GM20000 (cell line): ENCODE measurements at places on chromosomes 12 and 14.

- no peak for DNase-seq
These were observed 30.9 kb downstream of the GPHB5 start for GRCh38 chr14:63287666-63288483.

GRCh38 chr12:98295681-98296080 is 219.7 kb upstream of the TMPO start:
- no peak for DNase-seq

DNA sequence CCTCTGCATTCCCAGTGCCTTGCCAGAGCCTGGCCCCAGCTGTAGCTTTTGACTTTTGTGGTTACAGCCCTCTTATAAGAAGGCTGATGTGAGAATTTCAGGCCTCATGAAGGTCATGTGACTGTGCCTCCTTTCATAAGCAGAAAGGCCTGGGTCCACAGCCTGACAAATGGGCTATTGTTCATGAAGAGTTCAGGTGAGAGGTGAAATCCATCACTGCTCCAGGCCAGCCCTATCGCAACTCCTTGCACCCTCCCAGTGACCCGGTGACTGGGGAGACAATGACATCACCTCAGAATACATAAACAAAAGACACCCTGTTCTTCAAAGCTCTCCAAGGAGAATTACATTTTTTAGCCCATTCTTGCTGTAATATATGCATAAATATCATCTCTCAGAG is 321.5 kb downstream of the PCNX1 start:
- no peak for DNase-seq

GRCh38 chr12:4477129-4477528 is 31.5 kb upstream of the FGF6 start:
- no peak for DNase-seq

DNA sequence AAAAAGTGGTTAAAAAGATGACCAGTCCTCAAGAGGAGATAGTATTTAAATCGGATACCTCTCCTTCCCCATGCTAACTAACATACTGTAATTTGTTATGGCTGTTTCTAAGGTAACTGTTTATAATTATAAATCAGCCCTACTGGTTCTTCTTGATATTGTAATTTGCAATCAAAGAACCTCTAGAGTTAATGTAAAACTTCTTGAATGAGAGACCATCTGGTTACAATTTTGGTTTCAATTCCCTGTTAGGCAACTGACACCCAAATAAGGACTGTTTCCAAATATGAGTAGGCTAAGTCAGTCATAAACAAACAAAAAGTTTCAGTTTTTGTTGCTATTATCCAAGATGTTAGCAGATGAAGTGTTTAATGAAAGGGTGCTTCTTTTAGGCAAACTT is 120.2 kb upstream of the DNM1L start:
- DNase-seq = peak; percentile 81

GRCh38 chr14:83908419-83908818 is 1621.5 kb upstream of the FLRT2 start:
- no peak for DNase-seq

DNA sequence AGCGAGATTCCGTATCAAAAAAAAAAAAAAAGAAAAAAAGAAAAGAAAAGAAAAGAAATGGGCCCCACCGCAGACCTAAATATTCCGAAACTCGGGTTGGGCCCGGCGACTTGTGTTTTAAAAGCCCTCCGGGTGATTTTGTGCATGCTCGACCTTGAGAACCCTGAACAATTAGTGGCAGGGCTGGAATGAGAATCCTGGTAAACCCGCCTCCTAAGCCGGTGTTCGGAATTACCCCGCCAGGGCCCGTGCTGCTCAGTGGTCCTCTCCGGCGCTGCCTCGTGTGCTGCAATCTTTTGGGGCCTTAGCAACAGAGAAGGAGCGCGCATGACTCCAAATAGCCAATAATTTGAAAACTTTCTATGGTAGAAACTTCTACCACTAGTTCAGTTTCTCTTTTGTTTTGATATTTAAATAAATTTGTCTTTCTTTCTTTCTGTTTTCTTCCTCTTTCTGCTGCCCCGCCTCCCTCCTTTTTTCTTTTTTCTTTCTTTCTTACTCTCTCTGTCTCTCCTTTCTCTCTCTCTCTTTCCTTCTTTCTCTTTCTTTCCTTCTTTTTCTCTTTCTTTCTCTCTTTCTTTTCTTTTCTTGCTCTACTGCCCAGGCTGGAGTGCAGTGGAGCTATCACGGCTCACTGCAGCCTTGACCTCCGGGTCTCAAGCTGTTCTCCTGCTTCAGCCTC is 1.5 kb upstream of the GALNT6 start:
- peak; percentile 80 for DNase-seq

DNA sequence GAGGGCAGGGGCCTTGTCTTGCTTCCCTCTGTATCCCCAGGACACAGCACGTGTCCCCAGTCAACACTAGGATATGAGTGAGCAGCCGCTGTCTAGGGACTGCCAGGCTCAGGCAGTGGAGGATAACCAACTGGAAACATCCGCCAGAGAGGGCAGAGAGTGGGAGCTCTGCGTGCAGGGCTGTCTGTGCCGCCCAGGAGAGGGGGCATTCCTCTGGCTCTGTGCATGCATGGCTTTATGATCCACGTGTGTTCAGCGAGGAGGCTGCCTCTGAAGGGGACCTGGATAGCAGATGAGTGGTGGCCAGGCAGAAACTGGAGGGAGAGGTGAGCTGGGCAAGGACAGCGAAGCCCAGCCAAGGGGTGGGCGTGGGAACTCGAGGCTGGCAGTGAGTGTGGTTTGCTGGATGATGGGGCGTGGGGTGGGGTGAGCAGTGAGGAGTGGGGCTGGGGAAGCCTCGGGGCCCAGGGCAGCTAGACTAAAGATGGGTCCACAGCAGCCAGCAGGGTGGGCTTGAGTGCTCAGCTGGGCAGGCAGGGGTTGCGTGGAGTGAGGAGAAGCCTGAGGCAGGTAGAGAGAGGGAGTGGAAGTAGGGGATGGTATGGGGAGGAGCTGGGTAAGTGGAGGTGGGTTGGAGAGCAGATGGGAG is 72.9 kb downstream of the PRIMA1 start:
- DNase-seq = no peak

- DNase-seq = no peak
These were observed 101.7 kb downstream of the RTN1 start for GRCh38 chr14:59768855-59769375.

DNA sequence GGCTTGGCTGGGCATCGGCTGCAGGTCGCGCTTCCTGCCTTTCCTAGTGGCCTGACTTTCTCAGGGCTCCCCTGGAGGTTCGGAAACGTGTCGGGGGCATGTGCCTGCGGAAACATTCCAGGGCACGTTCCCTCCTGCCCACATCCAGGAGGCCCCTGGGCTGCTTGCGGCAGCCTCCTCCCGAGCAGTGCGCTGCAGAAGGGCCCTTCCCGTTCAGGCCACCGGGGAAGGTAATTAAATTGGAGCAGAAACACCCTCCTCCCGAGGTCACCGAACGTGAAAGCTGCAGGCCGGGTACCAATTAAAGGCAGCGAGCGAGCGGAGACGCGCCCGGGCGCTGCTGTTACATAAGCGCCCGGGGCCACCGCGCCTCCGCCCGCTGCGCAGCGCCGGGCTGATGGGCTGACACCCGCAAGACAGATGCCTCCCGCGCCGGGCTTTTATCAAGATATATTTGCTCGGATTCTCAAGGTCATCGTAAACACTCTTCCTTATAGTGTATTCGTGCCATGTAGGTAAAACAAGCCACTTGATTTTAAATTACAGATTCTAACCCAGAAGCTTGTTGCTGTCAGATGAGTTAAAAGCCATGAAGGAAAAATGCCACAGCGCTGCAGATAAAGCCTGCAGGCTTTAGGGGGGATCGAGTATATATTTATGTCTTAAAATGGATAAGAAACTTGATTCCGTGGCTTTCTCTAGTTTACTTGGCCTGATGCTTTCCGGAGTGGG is 31.4 kb downstream of the SSPN start:
- no peak for DNase-seq

GRCh38 chr14:89187501-89187900 is 229.5 kb downstream of the FOXN3 start:
- no peak for DNase-seq

DNA sequence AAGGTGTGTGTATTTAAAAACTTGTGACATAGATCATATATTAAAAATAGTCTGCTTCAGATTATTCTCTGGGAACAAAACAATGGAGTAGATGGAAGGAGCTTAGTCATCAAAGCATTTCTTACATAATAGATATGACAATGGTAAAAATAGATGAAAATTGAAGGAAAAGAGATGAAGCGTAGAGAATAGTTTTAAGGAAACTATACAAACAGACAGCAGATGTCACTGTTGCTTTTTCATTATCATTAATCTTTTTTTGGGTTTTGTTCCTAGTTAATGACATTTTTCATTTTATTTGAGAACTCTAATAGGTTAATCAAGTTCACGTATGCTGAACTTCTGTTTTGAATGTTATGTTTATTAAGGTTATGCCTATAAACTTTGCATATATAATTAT is 149.2 kb upstream of the FBXO33 start:
- DNase-seq = no peak

GRCh38 chr12:38543151-38543550 is 226.6 kb downstream of the ALG10B start:
- no peak for DNase-seq

- DNase-seq = no peak
These were observed 12.2 kb upstream of the CALCOCO1 start for GRCh38 chr12:53739214-53740129.

- no peak for DNase-seq
These were observed 9.6 kb upstream of the RNASE1 start for GRCh38 chr14:20811986-20812975.

GRCh38 chr12:83378186-83378727 is 691.6 kb downstream of the TMTC2 start:
- no peak for DNase-seq

DNA sequence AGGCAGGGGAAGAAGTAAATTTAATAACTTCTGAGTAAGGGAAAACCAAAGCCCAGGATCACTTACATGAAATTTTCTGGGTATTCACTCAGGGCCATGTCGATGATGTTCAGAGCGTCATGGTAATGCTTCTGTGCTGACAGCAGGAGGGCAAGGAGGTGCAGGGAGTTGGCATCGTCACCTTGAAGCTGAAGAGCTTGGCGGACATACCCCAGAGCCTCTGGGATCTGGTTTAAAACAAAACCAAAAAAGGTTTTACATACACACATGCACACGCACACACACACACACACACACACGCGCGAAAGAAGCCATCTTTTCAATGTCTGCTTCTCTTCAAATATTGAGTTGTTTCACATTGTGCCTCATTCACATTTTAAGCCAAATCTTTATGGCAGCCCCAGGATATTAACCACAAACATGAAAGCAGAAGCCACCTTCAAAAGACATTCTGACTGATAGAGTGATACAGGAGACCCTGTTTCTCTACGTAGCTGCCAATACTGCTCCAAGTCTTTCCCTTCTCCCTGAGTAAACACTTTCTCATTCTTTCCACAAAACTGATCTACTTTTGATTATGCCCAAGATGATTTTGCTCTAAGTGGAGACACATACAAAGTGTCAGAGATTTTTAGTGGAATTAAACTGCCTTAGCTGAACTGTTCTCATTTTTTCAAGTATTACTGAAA is 172.1 kb downstream of the TTC7B start:
- no peak for DNase-seq

DNA sequence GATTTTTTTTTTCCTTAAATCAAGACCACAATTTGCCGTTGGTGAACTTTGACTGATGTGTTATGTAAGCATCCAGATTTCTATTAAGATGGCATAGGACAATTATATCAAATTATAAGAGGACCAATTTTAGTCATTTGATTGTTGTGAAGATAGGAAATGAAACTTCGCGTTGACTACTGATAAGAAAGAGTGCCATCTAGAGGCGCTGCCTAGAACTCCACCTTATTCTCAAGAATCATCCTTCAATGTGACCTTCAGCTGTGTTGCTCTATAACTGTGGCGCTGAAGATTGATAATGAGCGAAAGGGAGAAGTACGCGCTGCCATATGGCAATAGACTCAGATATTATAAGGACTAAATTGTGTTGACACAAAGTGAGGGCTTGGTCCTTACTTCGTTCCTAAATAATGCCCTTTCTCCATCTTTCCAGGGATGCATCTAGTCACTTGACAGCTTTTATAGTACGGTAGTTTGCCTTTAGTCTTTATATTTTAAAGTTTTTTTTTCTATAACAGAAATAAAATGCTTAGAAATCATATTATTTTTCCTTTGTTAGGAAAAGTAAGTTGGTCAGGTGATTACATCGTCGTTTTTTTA is 350.8 kb upstream of the STXBP6 start:
- DNase-seq = no peak

GRCh38 chr14:71267691-71268090 is 360.4 kb downstream of the PCNX1 start:
- DNase-seq = no peak

GRCh38 chr12:1630133-1630826 is 1.2 kb downstream of the WNT5B start:
- no peak for DNase-seq

DNA sequence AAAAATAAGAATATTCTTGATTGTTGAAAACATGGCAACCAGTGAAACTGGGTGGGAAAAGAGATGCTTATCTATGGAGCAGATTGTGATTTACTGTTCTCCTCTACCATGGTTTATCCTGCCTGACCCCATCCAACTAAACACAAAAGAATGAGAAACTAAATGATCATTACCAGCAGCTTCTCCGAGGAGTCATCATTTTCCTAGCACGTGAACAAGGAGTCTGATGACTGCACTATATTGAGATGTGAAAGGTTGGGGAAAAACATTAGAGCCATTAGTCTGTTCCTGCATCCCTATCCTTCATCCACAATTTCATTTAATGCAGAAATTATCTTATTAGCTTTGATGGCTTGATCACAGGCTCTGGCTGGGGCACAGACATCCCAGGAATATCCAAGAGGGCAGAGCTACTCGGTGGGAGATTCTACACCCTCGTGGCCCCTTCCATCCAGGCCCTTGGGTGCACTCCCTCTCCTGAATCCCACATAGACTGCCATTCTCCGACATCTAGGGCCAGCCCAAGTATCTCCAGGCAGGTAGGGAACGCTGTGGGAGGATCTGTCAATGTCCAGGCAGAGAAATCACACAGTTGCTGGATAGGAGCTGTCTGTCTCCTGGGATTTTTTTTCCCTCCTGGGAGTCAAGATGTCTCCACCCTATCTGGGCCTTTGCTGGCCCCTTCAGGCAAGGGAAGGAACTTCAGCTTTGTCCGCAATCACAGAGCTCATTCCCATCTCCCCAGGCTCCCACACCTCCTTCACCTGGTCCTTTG is 43.3 kb upstream of the DHRS4 start:
- peak; percentile 72 for DNase-seq

- DNase-seq = no peak
These were observed 250.2 kb downstream of the KSR2 start for GRCh38 chr12:117718559-117718958.

GRCh38 chr12:105949391-105949790 is 189.4 kb downstream of the NUAK1 start:
- DNase-seq = no peak

DNA sequence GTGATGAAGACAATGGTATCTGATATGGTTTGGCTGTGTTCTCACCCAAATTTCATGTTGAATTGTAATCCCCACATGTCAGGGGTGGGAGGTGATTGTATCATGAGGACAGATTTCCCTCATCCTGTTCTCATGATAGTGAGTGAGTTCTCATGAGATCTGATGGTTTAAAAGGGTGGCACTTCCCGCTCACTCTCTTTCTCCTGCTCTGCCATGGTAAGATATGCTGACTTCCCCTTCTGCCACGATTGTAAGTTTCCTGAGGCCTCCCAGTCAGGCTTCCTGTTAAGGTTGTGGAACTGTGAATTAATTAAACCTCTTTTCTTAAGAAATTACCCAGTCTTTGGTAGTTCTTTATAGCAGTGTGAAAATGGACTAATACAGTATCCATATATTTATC is 25.6 kb upstream of the PTHLH start:
- no peak for DNase-seq
